ENCODE measurements at places on chromosomes 7 and 10.

GRCh38 chr10:62170732-62171131 lies 97.9 kb downstream of the RTKN2 start:
- no peak for DNase-seq

GRCh38 chr10:122492999-122493481 lies 31.7 kb downstream of the HTRA1 start:
- DNase-seq: no peak

DNA sequence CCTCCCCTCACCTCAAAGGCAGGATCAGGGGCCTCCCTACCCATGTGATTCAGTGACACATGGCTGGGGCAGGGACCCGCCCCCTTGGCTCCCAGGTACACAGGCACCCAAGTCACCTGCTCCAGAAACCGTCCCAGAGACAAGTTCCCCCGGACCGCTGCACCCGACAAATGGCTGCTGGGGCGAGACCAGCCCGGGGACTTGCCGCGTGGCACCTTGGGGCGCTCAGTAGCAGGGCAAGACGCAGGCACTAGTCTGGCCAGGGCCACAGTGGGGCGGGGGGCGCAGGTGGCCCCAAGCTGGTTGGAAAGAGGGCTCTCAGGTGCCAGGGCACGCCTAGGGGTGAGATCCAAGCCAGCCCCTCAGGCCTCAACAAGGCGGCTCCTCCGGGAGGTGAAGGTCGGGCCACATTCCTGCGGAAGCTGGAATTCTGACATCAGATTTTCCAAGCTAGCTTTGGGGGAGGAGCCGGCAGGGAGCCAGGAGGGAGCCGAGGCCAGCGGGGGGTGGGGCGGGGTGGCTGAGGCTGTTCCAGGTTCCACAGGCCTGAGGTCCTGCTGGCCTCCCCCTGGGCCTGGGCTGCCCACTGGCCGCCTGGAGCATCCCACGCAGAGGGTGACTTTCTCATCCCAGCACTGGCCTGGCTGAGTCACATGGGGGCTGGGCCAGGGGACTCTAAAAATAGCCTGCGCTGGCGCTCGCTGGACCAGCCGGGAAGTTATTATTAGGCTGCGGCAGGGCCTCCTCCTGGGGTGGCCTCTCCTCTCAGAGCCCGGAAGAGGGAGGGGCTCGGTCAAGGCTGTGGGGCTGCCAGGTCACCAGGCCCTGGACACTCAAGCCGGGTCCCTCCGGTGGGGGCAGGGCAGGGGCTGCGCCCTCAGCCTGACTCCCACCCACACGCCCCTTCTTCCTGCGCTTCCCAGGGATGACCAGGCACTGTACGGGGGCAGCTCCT lies 20.5 kb upstream of the INPP5A start:
- DNase-seq: no peak

GRCh38 chr10:33666686-33667480 lies 332.4 kb upstream of the NRP1 start:
- DNase-seq: no peak

DNA sequence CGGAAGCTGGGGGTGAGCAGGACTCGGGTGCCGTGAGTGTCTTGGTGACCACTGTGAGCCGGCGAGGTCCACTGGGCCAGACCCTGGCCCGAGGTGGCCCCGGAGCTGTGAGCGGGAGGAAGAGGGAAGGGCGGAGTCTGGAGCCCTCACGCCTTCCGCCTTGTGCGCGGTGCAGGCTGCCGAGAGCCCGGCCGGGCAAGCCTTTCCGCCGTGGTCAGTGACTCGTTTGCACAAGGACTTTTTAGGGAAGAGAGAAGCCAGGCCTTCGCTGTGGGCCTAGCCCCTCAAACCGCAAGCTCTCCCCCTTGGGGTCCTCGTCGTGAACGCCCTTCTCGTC lies 40.9 kb upstream of the ZNF32 start:
- DNase-seq: no peak

DNA sequence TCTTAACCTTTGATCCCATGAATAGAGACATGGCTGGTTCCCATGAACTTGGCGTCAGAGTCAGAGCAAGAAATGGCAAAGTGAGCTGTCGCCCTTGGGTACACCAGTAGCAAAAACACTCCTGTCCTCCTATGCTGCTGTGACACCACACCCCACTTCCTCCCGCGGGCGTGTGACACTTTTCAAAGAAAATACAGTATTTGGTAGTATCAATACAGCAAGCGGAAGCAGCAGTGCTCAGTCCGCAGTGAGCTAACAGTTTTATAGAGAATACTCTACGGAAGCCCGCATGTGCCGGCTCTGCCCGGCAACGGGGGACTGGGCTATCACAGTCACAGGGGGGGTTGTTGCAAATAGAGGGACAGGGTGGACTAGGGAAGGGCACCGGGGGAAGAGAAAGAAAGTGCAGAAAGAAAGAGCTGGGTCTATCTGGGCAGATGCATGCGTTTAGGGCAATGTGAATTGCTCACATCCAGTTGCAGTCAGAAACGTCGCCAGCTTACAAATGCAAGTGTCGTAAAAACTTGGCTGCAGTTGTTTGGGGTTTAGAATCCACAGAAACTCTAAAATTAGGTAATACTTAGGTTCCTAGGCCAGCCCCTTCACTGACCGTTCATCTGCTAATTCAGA lies 49.8 kb downstream of the PRKCQ start:
- DNase-seq: no peak

DNA sequence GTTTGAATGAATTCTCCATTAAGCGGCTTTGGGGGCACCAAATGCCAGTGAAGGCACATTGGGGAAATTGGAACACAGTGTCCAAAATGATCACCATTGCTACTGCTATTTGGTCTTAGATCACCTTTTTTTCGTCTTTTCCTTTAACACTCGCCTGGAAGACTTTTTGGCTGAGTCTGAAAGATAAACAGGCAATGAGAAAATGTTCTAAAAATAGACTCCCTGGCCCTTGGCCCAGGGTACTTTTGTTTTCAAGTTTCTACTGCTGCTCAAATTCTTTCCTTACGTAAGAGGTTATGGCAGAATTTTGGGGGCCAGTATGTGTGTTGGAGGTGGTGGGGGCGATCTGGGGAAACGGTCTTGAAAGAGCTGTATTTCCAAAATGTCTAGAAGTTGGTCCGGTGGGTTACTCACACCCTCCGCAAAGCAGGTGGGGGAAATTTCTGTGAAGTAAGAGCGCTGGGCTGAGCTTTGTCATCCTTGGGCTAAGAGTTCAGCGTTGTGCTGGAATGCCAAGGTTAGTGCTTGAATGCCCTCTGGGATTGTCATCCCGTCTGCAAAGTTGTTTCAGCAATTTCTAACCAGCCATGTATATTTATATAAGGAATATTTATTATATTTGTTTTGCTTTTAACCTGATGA lies 1.3 kb upstream of the ITPRIP start:
- DNase-seq: no peak

- DNase-seq: no peak
Observed at GRCh38 chr10:80122110-80122710, 10.3 kb upstream of the PLAC9 start.

GRCh38 chr10:119932631-119933030 lies 40.1 kb downstream of the SEC23IP start:
- DNase-seq: no peak

- no peak for DNase-seq
Observed at GRCh38 chr10:10128387-10128786, 889.3 kb upstream of the CELF2 start.

DNA sequence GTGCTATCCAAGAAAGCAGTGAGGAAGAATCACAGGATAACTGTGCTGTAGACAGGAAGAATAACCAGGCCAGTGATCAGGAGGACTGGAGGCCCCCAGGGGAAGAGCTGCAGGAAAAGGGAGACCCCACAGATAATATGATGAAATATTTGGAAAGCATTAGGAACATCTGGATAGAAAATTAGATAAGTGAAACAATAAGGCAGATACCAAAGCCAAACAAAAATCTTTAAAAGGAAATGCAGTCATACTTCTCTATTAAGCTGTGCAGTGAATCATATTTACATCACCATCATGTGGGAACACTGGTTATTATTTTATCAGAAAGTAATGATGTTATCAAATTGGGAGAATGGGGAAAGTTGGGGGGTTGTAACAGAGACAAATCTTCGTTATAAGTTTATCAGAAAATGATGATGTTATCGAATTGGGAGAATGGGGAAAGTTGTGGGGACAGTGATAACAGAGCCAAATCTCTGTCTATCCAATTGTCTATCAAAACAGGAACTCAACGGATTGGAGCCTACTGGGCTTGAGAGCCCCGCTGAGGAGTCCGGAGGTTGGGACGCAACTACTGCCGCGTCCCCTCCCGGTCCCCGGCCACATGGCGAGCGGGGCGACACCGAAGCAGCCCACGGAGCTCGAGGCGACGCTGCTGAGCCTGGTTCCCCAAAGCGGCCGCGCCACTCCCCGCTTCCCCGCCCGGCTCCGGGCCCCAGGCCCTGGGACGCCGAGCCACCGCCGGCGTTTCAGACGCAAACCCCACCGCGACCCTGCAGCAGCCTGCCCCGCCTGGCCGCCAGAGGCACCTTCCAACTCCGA lies 14.0 kb upstream of the RALA start:
- no peak for DNase-seq

DNA sequence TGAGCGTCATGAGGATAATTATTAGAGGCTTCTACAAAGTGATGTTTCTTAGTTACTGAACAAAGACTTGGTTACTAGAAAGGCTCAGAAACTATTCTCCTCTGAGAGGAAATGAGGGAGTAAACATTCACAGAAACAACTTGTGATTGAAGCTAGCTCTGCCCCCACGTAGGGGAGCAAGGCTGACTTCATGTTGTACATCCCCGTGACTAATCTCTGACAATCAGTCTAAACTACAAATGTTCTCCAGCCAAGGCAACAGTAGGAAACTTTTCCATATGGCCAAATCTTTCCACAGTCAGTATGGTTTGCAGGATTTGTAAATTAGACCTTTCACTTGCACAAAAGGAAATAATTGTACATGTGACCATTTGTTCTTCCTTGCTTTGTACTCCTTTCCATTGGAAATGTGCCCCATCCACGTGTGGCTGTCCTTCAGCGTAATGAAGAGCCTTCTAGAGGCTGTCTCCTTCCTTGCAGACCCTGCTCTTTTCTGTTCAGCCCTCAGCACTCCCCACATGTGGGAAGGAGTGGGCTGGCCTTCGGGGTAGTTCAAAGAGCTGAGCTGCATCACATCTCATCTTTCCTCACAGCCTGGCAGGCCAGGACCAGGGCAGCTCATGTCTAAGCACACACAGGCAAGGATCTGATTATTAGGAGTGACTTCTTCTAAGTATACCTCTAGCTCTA lies 93.5 kb downstream of the PCGF5 start:
- DNase-seq: no peak

DNA sequence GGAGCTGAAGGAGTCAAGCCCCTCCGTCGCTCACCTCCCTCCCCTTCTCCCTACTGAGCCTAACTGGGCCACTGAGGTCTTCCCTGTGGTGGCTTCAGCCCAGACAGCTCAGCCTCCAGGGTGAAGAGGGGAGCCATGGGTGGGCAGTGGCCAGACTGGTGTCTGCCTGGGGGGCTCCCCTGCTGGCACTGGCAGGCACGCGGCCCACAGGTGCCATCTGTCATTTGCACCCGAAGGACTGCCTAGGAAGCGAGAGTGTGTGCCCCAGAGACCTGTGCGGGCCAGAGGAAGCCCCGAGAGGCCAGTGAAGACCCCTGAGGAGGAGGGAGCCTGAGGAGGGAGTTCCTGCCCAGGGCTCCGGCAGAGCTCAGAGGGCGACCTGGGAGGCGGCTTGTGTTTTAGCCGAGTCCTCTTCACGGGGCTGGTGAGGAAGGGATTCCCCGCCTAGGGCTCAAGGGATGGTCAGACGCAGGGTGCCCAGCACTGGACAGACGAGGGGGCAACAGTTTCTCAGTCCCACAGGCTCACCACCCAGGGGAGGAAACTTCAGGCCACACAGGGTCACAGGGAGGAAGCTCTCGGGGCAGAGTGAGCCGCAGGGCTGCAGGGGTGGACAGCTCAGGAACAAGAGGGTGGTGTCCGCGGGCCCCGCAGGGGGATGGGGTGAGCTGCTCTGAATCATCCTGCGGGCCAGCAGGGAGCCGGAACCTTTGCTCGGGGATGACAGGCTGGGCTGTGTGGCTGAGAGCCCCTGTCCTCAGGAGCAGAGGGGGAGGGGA lies 76.2 kb upstream of the PPP2R2D start:
- no peak for DNase-seq

DNA sequence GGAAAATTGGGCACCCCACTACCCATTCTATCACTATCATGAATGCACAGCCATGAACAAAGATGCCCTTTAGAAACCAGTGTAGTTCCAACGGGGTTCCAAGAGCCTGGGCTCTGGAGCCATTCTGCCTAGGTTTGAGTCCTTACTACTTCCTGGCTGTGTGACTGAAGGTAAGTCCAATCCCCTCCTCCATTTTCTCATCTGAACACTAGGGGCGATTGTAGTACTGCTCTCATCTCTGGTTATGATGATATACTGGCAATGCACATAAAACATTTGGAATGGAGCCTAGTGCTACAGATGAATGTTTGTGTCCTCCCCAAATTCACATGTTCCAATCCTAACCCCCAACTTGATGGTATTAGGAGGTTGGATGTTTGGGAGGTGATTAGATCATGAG lies 28.1 kb upstream of the CDH23 start:
- DNase-seq: no peak

- no peak for DNase-seq
Observed at GRCh38 chr7:140635816-140636215, 4.8 kb downstream of the DENND2A start.

DNA sequence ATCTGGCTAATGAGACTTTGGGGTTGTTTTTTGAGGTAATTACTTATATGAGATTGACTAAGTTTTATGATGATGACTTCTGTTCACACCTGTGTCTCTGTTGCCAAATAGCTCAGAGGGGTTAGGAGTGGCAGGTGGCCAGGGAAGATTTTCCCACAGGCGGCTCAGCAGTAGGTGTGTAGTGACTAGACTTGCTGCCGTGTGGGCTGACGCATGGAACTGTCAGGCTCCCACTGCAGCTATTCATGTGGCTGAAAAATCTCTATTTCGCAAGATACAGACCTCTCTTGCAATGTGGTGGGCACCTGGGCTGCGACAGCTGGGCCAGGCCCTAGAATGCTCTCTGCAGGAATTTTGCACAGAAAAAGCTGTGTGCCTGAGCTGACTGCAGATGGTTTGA lies 1.4 kb downstream of the CPA4 start:
- DNase-seq: no peak

- no peak for DNase-seq
Observed at GRCh38 chr7:5173496-5173895, 16.5 kb upstream of the WIPI2 start.

- no peak for DNase-seq
Observed at GRCh38 chr7:50739744-50740435, 42.8 kb downstream of the GRB10 start.

DNA sequence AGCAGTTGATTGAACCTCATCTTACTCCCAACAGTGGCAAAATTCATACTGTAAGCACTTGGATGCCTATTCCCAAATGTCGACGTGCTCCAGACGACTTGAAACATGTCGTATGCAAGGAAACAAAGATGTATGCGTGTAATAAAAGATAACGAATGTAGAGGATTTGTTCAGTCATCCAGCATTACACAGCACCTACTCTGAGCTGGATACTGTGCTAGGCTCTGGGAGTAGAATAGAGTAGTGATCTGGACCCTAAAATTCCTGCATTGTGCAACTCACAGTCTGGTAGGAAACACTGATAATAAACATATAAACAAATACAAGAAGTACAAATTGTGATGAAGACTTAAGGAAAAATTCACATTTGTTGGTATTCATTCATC lies 5.6 kb upstream of the TBX20 start:
- no peak for DNase-seq
